ENCODE measurements at places on chromosomes 1 and 21.

DNA sequence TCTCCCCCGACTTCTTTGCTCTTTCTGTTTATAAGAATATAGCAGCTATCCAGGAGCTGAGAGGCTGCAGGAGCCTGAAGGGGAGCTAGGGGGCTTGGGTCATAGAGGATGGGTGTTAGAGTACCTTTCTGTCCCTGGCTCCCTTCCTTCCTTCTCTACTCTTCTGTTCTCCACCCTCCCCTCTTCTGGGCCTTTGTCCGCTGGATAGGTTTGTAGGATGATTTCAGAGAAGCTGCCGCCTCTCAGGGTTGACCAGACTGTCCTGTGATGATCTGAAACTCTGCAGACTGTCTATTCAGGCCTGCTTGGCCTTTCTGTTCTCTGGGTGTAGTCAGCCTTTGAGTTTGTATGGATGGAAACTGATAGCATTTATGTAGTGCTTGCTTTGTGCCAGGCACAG, 26.3 kb downstream of the PPFIA4 start:
- no peak for DNase-seq

DNA sequence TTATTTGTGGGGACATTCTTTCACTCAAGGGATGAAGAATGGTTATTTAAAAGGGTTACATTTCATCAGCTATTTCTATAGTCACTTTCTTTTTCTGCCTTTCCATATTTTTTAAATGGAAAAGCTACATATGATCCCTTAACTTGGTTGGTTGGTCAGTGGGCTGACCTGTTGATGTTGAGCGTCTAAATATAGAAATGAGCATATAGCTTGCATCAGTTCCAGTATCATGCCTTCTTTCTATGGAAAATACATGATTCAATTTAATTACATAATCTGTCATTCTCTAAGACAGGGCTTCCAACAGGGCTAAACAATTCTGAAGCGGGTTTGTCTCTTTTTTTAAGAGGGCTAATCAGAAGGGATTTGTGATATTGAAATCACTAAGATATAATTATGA, 40.6 kb downstream of the TYW3 start:
- DNase-seq, result no peak

GRCh38 chr1:114701931-114702330, 6.6 kb upstream of the AMPD1 start:
- DNase-seq, result no peak

DNA sequence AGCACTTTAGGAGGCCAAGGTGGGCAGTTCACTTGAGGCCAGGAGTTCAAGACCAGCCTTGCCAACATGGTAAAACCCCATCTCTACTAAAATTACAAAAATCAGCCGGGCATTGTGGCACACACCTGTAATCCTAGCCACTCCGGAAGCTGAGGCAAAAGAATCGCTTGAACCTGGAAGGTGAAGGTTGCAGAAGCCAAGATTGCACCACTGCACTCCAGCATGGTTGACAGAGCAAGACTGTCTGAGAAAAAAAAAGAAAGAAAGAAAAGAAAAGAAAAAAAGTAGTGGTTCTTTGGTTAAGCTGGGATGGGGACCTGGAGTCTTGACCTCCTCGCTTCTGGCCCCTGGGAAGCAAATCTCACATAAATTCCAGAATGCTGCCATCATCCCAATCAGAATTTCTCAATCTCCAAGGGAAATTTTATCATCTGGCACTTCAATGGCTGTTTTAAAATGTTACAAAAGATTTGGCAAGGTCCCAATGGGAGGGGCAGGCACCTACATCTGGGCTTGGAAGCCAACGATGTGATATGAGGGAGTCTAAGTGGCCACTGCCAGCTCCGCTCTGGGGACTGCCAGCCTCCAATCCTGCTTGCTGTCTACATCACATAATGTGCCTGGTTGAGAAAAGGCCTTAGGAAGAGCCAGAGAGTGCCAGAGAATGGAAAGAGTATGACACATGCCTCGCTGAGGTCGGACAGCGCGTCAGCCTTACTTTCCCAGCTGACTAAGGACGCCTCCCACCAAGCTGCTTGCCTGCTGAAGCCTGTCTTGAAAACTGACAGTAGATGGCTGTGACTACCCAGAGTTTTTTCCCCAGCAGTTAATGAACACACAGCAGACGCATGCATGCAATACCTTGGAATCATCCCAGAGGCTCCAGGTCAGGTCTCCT, 42.1 kb upstream of the SRP9 start:
- peak; percentile 71 for DNase-seq

Data from left forelimb (tissue), 1 donor.